ENCODE measurements at places on chromosomes 13 and 19.

DNA sequence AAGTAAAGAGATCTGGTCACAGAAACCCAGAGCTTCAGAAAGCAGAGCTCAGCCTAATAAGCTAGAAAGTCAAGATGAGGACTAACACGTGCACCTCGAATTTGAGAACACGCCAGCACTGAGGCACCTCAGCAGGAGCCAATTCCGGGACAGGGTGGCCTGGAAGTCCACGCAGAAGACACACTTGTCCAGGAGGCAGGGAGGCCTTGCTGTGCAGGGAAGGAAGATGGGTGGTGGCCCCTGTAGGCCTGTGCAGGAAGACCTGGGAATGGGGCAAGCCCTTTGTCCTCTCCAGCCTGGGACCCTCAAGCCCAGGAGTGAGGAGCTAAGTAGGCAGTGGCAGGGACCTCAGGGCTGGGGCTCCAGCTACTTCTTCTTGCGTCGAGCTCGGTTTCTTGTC is 16.3 kb upstream of the VSTM2B start:
- DNase-seq = no peak

DNA sequence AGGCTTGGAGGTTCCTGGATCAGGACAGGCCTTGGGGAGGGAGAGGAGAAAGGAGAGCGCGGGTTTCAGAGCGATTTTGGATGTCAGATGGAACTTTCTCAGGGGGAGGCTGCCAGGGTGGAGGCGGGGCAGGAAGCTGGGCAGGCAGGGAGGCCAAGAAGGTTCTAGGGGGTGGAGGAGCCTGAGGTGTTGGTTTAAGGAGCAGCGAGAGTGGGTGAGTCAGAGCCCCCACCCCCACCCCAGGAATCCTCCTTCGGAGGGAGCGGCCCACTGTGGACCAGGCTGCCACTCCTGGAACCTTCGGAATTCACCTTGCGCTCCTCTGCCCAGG is 15.9 kb upstream of the NOP53 start:
- DNase-seq = peak; percentile 85

DNA sequence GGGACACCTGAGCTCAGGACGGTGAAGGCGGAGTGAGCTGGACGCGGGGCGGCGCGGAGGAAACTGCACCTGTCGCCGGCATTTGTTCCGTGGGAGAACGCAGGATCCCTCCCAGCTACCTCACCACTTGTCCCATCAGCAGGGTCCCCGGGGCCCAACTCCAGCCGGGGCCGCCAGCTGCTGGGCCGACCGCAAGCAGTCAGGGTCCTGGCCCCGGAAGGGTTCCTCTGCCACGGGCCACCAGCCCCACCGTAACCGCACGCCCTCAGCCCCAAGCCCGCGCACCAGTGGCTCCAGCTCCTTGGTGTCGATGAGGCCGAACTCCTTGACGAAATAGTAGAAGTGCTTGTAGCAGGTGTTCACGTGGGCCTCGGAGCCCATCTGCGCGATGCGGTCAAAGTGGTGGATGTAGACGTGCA is 19.6 kb downstream of the MOB3A start:
- no peak for DNase-seq

- no peak for DNase-seq
These were observed 1.4 kb upstream of the MEGF8 start for GRCh38 chr19:42323852-42324654.

GRCh38 chr13:85260896-85261295 is 538.3 kb downstream of the SLITRK6 start:
- DNase-seq = no peak

- DNase-seq = no peak
These were observed 348.1 kb downstream of the FOXO1 start for GRCh38 chr13:40318366-40318765.

DNA sequence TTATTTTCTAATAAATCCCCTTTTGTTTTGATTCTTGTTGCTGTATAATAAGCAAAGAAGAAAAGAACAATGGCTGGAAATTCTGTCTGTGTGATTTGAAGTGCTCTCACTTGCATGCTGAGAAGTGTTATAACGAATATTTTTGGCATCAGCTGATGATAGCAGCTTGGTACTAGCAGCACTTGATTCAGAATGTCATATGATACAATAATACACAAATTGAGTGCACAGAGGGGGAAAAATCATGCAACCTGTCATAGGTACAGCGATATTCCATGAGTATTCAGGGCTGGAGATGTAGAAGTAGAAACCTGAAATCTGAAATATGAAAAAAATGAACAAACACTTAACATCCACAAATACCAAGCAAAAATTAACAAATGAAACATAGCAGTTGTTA is 108.1 kb downstream of the FGF14 start:
- DNase-seq = no peak

DNA sequence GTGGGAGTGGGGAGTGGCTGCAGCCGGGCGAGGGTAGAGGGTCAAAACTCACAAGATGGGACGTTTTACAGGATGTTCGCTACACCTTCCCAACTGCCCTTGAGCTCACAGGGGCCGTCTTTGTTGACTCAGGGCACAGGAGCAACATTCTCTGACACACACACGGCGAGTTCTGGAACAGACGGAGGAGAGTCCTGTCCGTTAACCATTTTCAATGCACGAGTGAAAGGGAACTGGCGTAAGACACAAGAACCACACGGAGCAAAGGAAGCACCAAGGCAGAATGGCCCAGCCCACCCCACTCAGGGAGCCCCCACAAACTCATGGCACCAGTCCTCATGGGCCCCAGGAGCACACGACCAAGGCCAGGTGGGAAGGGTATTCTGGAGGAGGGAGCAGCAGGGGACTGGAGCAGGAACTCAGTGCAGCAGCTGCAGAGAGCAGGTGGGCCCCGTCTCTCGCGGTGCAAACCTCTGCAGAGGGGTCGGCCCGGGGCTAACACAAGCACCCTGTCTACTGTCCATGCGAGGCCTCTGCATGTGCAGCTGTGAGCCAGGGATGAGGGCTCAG is 37.9 kb upstream of the ISYNA1 start:
- no peak for DNase-seq

DNA sequence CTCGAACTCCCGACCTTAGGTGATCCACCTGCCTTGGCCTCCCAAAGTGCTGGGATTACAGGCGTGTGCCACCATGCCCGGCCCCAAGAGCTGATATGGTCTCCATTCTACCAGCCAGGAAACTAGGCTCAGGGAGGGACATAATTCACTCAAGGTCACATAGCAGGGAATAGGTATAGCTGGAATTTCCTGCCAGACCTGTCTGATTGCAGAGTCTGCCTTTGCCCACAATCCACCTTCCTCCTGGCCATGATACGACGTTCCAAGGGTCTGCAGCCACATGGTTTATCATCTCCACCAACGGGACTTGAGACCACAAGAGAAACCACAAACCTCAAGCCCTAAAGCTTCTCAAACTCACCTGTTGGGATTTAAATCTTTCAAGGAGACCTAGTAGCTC is 32.0 kb downstream of the ZNRF4 start:
- no peak for DNase-seq

DNA sequence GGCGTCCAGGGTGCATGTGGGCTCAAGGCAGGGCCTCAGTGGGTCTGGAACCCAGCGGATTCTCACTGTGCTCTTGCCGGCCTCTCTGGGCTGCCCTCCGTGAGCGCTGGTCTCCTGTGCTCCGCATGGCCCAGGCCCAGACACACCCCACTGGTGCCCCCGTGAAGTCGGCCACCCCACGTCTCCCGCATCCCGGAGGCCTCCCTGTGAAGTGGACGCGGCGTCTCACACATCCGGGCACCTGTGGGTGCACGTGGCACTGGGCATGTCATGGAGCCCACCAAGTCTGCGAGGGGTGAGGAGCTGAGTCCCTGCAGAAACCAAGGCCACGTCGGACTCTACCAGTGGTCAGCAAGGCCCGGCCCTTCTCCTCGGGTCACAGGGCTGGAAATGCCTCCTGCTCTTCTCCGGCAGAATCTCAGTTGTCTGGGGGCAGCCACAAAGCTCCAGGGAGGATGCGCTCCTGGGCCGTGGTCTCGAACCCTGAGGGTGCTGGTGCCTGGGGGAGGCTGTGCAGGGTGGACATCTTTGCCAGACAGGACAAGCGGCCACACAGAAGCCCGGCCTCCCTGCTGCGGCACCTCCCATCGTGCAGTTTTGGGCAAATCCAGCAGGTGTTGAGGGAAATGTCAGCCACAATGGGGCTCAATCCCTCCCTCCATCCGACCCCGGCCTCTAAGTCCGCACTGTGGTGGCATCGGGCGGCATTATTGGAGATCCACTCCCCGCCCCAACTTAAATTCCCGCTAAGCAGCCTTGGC is 2.2 kb downstream of the C13orf46 start:
- no peak for DNase-seq

GRCh38 chr19:50505856-50506611 is 5.0 kb downstream of the JOSD2 start:
- no peak for DNase-seq

GRCh38 chr13:114122127-114122511 is 10.3 kb downstream of the RASA3 start:
- no peak for DNase-seq
